ENCODE measurements at places on chromosomes 11 and 22.

- DNase-seq, result no peak
Observed at GRCh38 chr22:27489178-27489675, 312.3 kb downstream of the MN1 start.

DNA sequence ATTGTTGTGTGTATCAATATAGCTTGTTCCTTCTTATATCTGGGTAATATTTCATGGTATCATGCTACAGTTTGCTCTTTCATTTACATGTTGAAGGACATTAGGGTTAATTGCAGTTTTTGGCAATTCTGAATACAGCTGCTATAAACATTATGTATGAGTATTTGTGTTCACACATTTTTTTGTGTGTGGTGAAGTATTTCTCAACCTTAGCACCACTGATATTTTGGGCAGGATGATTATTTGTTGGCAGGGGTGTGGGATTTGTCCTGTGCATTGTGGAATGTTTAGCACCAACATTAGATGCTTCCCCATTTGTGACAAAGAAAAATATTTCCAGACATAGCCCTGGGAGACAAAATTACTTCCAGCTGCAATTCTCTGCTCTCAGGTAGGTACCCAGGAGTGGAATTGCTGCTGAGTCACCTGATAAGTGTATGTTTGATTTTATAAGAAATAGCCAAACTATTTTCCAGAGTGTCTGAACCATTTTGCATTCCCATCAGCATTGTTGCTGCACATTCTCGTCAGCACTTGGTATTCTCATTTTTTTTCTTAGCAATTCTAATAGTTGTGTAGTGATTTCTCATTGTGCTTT lies 128.2 kb downstream of the SNX19 start:
- no peak for DNase-seq

GRCh38 chr11:134642206-134642605 lies 230.2 kb upstream of the B3GAT1 start:
- no peak for DNase-seq

- no peak for DNase-seq
Observed at GRCh38 chr11:8810540-8811301, 100.3 kb upstream of the AKIP1 start.

DNA sequence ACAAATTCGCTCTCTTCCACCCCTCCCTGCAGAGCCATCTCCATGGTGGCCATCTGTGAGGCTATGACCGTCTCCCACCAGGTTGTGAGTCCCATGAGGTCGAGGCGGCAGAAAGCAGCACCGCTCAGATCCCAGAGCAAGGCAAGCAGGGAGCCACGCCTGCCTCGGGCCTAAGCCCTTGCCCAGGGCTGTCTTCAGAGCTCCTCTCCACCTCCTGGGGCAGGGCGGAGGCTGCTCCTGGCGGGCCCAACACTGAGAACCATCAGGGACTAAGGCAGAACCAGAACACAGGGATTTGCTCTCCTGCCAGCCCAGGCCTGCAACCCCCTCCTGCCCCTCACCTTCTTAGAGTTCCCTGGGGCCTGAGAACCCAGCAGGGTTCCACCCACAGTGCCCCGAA lies 80.9 kb upstream of the WNT11 start:
- no peak for DNase-seq

- no peak for DNase-seq
Observed at GRCh38 chr11:14635546-14635945, 8.1 kb upstream of the PDE3B start.

GRCh38 chr11:18754308-18754707 lies 28.3 kb upstream of the IGSF22 start:
- no peak for DNase-seq

- no peak for DNase-seq
Observed at GRCh38 chr11:119634301-119634700, 94.7 kb downstream of the NECTIN1 start.

DNA sequence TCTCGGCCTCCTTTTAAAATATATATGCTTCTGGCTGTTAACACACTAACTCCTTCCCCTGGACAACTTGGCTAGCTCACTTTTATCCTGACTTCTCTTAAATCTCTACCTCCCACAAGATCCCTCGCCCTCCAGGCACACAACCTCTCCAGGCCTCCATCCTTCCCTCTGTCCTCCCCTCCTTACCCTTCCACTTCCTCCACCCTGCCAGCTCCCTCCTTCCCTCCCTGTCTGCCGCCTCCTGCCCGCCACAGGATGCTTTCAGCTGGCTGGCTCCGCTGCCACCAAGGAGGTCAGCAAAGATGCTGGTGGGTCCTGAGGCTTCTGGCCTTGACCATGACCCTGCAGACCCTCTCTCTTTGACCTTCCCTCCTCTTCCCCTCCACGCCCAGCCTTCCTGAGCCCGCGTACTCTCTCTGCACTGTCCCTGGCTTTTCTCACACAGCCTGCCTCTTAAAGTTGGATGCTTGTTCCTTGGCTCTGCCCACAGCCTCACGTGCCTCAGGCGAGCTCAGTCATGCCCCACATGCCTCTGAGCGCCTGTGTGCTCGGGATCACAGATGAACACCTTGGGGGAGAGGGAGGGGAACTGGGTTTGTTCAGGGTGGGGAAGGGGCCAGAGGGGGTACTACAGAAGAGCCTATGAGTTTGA lies 6.7 kb downstream of the NFAM1 start:
- DNase-seq, result no peak

DNA sequence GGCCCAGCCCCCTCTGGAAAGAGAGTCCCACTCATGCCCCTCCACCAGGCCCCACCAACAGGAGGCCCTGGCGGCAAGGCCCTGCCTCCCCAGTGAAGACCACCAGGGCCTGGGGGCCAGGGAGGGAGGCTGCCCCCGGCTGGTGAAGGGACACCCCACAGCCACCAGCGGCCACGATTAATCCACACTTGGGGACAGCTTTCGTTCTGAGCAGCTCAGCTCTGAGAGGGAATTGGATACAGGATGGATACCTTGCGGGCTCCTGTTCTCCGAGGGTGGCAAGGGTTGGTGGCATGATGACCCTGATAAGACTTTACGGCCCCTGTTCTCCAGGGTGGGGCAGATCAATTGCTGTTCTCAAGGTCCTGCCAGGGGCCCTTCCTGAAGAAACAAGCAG lies 6.9 kb upstream of the NLRP6 start:
- DNase-seq, result no peak

DNA sequence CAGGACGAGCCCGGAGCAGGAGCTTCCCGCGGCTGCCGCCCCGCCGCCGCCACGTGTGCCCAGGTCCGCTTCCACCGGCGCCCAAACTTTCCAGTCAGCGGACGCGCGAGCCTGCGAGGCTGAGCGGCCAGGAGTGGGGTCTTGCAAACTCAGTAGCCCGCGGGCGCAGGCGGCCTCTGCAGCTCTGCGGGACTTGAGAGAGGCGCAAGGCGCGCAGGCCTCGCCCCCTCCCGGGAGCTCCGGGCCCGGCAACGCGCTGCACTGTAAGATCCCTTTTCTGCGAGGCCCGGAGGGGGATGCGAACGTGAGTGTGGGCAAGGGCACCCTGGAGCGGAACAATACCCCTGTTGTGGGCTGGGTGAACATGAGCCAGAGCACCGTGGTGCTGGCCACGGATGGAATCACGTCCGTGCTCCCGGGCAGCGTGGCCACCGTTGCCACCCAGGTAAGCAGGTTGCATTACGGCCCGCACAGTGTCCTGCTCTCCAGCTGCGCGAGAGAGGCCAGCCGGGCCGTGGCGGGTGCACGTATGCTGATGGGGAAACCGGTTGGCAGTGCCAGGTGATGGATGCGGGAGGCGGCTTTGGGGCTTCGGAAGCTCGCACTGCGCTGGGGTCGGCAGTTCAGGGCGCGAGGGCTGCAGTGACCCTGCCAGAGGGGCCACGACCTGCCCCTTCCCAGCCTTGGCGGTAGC lies 2.0 kb downstream of the SLC6A5 start:
- no peak for DNase-seq

- DNase-seq, result no peak
Observed at GRCh38 chr11:69535908-69536307, 54.4 kb downstream of the LINC01488 start.

GRCh38 chr11:26730414-26731083 lies 8.7 kb upstream of the SLC5A12 start:
- no peak for DNase-seq

GRCh38 chr11:107018902-107019493 lies 722 bp upstream of the GUCY1A2 start:
- no peak for DNase-seq

DNA sequence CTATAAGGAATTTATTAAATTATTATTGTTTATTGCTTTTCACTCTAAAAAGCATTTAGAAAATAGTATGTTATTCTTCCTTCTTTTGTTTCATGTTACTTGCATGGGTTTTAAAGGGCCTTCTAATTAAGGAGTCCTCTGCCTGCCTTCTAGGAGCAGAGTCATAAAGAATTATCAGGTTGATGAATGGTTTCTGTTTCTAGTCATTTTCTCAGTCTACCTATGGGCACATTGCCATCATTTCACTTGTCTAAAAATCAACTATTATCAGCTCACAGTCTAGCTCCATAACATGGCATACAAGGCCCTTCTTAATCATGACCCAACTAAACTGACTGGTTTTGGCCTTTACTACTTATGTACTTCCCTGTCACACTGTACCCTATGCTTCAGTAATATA lies 16.2 kb downstream of the DYNC2H1 start:
- no peak for DNase-seq

DNA sequence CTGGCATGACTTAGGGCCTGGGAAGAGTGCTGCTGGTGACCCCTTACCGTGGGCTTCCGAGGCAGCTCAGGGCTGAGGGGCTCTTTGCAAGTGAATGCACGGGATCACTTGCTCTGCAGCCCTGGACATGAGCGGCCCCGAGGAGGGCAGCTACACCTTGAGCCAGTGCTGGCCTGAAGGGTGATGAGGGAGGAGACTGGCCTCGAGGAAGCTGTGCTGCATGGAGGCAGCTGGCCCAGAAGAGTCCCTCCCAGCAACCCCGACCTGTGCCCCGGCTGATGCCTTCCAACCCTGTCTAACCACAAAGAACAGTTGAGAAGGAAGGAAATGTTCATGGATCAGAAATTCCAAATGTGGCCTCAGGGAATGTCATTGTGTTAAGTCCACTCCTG lies 45.2 kb downstream of the TBX1 start:
- DNase-seq, result no peak

- DNase-seq, result no peak
Observed at GRCh38 chr11:92852946-92853345, 116.5 kb upstream of the MTNR1B start.

GRCh38 chr11:104928811-104929210 lies 30.6 kb upstream of the CASP12 start:
- DNase-seq, result no peak

- DNase-seq, result no peak
Observed at GRCh38 chr22:24205438-24206195, 24.3 kb downstream of the SUSD2 start.

DNA sequence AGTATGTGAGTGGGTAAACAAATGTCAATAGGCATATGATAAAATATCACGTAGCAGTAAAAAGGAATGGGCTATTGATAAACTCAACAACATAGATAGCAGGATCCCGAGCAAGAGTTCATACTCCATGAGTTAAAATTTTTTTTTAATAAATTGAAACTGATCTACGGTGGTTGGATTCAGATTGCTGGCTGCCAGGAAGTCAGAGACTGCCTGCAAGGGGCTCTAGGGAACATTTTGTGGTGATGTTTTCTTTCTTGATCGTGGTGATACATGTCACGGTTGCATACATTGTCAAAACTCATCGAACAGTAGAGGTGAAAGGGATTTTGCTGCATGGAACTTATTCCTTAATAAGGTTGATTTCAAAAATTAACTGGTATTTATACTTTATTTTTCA lies 62.6 kb upstream of the WNT7B start:
- no peak for DNase-seq

DNA sequence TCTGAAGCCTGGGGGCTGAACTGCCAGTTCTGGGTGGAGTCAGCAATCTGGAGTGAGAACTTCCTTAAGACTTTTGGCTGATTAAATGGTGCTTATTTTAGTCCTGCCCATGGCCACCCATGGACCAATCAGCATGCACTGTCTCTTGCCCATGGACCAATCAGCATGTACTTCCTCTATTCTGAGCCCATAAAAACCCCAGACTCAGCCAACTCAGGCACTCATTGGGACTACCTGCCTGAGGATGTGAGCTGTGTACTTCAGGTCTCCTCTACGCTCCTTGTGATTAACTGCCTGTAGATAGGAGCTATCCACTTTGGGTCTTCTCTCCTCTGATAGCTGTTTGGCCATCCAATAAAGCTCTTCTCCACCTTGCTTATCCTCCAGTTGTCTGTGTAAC lies 342.3 kb upstream of the CCDC179 start:
- no peak for DNase-seq

GRCh38 chr11:73866586-73866996 lies 10.1 kb downstream of the COA4 start:
- no peak for DNase-seq

GRCh38 chr11:114612686-114613085 lies 17.1 kb upstream of the NXPE4 start:
- no peak for DNase-seq

DNA sequence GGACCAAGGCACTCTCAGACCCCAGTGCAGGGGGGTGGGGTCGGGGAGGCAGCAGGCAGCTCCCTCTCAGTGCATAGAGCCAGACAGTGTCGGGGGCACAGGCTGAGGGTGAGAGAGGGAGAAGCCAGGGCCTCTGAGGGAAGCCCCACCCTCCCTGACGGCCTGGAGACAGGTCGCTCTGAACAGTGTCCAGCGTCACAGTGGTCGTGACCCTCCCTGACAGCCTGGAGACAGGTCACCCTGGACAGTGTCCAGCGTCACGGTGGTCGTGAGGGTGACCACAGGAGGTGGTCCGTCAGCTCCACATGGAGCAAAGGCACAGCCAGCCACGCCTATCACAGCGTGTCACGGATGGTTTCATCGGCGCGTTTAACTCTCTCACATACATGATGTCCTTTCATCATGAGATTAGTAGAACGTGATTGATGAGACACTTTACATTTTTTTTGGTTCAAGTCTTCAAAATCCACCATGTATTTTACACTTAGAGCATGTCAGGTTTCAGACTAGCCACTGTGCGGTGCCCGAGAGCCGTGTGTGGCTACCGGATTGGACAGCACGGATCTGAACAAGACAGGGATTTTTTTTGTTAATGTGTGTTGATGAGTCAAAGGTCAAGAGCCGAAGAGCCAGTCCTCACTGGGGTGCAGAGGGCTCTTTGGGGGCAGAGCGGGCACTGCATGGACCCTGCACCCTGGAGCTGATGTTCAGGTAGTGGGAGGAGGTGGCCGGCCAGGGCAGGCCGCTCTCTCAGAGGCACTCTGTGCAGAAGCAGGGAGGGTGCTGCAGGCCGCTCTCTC lies 23.9 kb upstream of the PANX2 start:
- DNase-seq, result no peak

GRCh38 chr11:67576735-67577475 lies 6.7 kb upstream of the GSTP1 start:
- no peak for DNase-seq

GRCh38 chr11:43735961-43736360 lies 55.4 kb downstream of the HSD17B12 start:
- no peak for DNase-seq

- DNase-seq, result no peak
Observed at GRCh38 chr11:119982517-119983239, 155.2 kb downstream of the TRIM29 start.

DNA sequence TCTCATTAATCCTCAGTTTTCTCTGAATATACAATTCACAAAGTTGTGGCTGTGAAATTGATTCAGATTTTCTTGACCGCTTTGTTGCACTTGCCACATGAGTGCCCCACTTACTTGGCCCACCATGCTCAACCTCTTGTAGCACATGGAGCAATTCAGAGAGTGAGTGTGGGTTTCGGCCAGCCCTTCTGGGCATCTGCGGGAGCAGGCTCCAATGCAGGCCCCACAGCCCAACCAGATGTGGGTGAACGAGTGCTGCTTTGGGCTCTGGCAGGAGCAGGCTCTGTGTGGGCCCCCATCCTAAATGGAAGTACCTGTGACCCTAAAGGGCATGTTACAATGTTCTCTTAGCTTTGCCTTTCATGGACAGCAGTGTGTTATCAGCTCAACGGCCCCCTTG lies 2338.6 kb downstream of the LRRC4C start:
- DNase-seq, result no peak
